ENCODE measurements at places on chromosomes 1 and 21. TPM values are rescaled to one million over a fixed set of nuclear protein-coding genes. Genes with fewer than 3 reads are reported as not detected.

Gene NMNAT2
- total RNA-seq, result 0.47 TPM

Gene GJB3
- total RNA-seq, result 17.4 TPM

Gene CLCA4
- total RNA-seq, result not detected

Gene NPPB
- total RNA-seq, result not detected

Gene MARK1
- total RNA-seq, result 0.11 TPM

Gene FCAMR
- not detected for total RNA-seq

Gene OXCT2
- 0.61 TPM for total RNA-seq

Gene LRRC53
- not detected for total RNA-seq

Gene AMPD1
- not detected for total RNA-seq

Gene TNFSF4
- total RNA-seq, result 0.07 TPM

Gene NCAM2
- total RNA-seq, result not detected

Gene SPATA1
- not detected for total RNA-seq

Gene WNT3A
- total RNA-seq, result 0.05 TPM

Gene ERG
- 0.06 TPM for total RNA-seq

Gene GJA8
- not detected for total RNA-seq

Gene HES5
- total RNA-seq, result not detected

Gene GBP5
- not detected for total RNA-seq

Gene GIPC2
- 0.05 TPM for total RNA-seq

Gene GPR3
- total RNA-seq, result 1.6 TPM

Gene SELENBP1
- total RNA-seq, result 7.7 TPM

Gene C4BPB
- 1.5 TPM for total RNA-seq

Gene MX2
- 0.03 TPM for total RNA-seq

Gene LCE2A
- not detected for total RNA-seq

Gene SYPL2
- total RNA-seq, result 0.13 TPM

Gene TCP10L
- 0.80 TPM for total RNA-seq

Gene FCRL6
- not detected for total RNA-seq

Gene PROX1
- total RNA-seq, result 0.32 TPM

Gene HENMT1
- total RNA-seq, result 3.8 TPM

Gene TCEA3
- total RNA-seq, result 0.70 TPM

Gene PTPN7
- 0.05 TPM for total RNA-seq

Gene ESPN
- total RNA-seq, result 0.57 TPM

Gene TMEM52
- 1.2 TPM for total RNA-seq

Gene ERICH3
- total RNA-seq, result not detected

Gene MRPS6
- total RNA-seq, result 35.4 TPM

Gene FALEC
- total RNA-seq, result 0.33 TPM

Gene DEPDC1
- total RNA-seq, result 10.8 TPM

Gene LRRC71
- total RNA-seq, result 0.15 TPM

Gene GPR37L1
- 0.10 TPM for total RNA-seq

Gene CFAP74
- total RNA-seq, result 0.06 TPM

Gene HSPB7
- total RNA-seq, result not detected

Gene RCC1
- 70.2 TPM for total RNA-seq

Gene RFX5
- 18.1 TPM for total RNA-seq

Gene LINGO4
- not detected for total RNA-seq

Measured in A549 treated with AZD2906 at 1 μM for 4 hours (cell line).